ENCODE measurements at places on chromosomes 4 and X.

- DNase-seq = no peak
Measured at GRCh38 chr4:121938282-121939092, 13.4 kb downstream of the TRPC3 start.

DNA sequence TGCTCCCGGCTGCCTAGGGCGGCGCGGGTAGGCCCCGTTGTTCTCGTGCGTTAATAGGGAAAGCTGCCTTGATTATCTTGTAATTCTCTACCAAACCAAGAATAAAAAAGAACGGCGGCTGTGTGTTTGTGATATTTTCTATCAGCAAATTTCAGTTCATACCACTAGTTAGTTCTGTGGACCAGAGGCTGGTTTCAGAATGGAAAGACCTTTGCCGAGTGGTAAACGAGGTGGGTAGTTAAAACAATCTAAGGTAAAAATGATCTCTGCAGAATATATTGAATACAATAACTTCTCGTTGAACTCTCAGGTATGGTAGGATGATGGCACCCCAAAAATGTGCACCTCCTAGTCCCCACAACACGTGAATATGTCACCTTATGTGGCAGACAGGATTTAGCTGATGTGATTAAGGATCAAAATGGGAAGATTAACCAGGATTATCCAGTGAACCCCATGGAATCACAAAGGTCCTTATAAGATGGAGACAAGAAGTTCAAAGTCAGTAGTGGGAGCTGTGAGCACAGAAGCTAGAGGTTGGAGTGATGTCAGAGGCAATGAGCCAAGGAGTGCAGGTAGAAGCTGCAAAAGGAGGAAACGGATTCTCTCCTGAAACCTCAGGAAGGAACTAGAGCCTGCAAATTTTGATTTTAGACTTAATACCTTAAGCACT lies 574 bp upstream of the CFAP97 start:
- no peak for DNase-seq

GRCh38 chr4:47882228-47882627 lies 32.2 kb downstream of the NFXL1 start:
- no peak for DNase-seq

DNA sequence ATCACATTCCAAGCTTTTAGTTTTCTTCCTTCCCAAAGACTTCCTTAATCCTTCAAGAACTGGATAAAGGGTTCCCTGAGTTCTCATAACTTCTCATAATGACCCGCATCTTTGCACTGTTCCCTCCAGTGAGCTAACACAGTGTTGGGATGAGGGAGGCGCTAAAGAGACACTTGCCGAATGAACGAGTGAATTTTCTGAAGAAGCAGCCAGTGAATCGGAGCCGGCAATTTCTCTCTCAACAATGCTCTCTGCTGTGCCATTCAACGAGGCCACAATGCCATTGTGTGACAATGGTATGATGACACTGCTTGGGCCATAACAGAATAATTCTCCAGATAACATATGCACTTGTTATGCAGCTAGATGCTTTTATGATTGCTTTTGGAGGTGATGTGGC lies 51.4 kb upstream of the ZFP42 start:
- DNase-seq = no peak

DNA sequence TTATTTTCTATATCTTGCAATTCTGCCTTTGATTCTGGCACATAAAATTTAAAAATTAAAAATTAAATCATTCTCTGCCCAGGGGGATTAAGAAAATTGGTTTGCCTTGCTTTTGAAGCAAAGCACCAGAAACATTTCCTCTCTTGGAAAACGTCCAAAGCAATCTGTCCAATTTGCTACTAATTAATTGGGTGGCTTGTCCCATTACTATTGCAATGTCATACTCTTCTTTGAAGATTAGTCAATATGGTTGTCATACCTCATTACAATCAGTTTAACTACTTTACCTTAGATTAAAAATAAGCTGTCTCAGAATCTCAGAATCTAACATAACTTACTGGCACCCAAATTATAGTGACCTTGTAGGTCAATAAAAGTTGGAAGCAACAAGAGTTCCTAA lies 208.8 kb downstream of the TMA16 start:
- no peak for DNase-seq

- no peak for DNase-seq
Measured at GRCh38 chr4:58611012-58611411, 1500.8 kb upstream of the IGFBP7 start.

- no peak for DNase-seq
Measured at GRCh38 chr4:74447636-74448233, 2.8 kb downstream of the AREG start.

- no peak for DNase-seq
Measured at GRCh38 chr4:12123707-12124106, 695.0 kb upstream of the HS3ST1 start.

GRCh38 chrX:30156880-30157560 lies 58.3 kb upstream of the MAGEB2 start:
- no peak for DNase-seq

GRCh38 chr4:130478406-130478805 lies 1382.5 kb downstream of the C4orf33 start:
- DNase-seq = no peak

DNA sequence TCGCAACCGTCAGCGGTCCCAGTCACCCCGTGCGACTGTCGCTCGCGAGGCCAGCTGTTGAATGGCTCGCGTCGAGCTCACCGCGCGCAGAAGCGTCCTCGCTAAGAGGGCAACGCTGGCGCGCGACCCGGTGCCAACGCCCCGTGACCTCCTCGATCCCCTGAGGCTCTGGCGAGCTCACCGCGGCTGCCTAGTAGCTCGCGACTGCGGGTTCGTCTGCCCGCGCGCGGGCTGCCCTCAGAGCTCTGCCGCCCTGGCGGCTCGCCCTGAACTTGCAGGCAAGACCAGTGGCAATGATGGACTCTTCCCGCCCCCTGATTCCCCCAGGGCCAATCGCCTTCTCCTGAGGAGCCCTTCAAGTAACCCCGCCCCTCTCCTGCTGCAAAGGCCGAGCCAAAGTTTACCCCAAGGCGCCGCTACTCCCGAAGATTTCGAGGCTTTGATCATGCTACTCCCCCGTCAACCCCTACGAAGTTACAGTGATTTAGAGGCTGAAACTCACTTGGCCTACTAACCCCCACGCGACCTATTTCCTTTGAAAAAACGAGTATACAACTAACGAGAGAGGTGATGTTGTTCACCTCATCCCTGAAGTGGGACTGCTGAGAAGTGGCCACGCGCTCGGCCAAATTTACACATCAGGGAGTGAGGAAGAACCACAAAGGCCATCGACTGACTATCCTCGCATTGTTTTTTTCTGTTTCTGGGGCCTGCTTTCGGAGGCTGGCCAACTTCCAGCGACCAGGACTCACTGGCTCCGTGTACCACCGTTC lies 37.5 kb downstream of the PGRMC1 start:
- DNase-seq = peak; percentile 23

DNA sequence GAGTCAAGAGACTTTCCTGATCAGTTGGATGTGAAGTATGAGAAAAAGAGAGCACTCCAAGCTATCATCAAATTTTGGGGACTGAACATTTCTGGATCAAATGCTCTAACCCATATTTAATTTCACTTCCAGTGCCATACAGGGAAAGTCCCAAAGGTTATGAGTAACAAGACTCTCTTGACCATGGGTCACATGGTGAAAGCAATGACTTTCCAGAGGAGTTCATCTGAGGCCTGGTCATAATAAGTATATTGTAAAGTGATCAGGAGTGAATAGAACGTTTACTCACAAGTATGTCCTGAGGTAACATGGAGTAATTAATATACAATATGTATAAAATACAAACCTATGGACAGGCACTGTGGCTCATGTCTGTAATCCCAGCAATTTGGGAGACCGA lies 40.7 kb upstream of the ARMCX5 start:
- DNase-seq = no peak

GRCh38 chr4:19300213-19300612 lies 951.5 kb upstream of the SLIT2 start:
- no peak for DNase-seq

DNA sequence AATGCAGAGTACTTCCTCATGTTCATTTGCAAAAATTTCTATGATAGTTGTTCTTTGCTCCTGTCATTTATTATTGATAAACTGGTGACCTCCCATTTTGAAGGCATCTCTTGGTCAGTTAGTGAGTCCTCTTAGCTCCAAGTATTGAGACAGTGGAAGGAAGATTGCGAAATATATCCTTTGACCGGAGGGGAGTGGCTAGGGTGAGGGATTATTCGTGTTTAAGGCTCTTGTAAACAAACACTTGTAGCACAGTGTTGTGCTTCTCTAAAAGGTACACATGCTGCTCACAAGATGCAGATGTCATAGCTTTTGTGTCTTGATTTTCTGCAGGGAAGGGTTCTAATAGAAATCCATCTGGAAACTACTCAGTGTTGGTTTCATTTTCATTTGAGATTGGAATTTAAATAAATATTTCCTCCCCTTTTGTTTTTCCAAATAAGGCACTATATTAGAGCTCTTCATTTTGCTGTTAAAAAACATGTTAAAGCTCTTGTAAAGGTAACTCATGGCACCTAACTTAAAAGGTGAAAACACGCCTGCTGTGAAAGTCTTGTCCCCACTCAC lies 21.8 kb downstream of the TXLNG start:
- DNase-seq = no peak

- no peak for DNase-seq
Measured at GRCh38 chr4:162056990-162057389, 106.8 kb downstream of the FSTL5 start.
